Stimulated activated CD8-positive, alpha-beta memory T cell treated with anti-CD3 and anti-CD28 coated beads, Interleukin-2, amount 100 ng/mL, for 1 hour (primary cell): ENCODE measurements at places on chromosomes 6 and 20.

GRCh38 chr6:156557251-156557910, 219.8 kb upstream of the ARID1B start:
- DNase-seq: no peak

GRCh38 chr6:63584566-63584965, 12.3 kb downstream of the LOC128125822 start:
- DNase-seq: no peak

DNA sequence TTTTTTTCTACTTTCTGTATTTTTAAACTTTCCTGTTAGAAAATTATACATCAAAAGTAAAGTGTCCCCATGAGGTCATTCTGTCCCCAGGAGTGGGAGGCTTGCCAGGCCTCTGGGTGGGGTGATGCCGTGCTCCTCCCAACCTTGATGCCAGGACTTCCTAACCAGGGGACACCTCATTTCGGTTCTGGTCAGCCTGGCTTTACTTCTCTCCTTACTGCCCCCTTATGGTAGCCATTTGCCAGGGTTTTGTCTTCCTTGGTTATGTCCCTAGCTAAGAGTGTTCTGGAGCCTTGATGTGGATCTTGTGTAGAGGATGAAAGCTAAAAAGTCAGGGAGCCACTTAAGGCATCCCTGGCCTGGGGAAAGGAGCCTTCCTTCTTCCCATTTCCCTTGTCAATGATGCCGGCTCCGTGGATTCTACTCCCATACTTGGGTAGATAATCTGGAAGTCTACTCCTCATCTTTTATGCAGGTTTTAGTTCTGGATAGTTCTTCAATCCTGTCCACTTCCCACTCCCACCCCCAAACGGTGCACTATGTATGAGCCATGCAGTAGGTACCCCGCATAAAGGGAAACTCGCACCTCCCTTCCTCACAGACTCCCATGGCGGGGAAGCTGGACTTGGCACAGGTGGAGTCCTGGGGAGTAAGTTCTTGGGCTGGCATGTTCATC, 164.1 kb upstream of the SALL4 start:
- no peak for DNase-seq

DNA sequence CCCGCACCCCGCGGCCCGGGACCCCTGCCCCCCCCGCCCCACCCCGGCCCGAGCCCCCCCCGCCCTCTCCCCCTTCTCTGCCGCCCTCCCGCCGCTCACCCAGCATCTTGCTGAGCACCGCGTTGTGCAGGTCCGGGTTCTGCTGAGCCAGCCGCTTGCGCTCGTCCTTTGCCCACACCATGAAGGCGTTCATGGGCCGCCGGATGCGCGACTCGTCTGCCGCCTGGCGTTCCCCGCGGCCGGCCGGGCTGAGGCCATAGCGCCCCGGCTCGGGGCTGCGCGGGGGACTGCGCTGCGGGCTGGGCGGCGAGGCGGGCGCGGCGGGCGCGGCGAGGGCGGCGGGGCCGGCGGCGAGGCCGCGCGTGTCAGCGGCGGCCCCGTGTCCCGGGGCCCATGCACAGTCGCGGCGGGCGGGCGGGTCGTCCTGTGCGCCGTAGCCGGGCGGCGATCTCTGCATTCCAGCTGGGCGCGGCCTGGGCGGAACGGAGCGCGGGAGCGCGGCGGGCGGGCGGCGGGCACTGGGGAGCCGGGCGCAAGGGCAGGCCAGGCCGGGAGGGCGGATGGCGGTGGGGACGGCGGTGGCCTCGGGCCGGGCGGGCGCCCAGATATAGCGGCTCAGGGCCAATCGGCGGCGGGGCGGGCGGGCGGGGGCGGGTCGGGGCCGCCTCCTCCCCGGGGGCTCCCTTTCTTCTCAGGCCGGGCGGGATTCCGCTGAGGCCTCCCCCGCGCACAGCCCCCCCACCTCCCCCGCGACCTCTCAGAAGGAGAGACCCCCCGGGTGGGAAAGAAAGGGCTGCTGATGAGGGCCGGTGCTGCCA, at the start of gene SOX18:
TSS of gene SOX18 (minus strand) at position 580 of the 818 bp plus-strand sequence. CDS start at position 457, 123 bp downstream.
- DNase-seq: no peak

- DNase-seq: no peak
These were observed 25.0 kb downstream of the ULBP1 start for GRCh38 chr6:149988550-149989346.

GRCh38 chr6:90537723-90538258, 49.1 kb downstream of the MAP3K7 start:
- DNase-seq: no peak

DNA sequence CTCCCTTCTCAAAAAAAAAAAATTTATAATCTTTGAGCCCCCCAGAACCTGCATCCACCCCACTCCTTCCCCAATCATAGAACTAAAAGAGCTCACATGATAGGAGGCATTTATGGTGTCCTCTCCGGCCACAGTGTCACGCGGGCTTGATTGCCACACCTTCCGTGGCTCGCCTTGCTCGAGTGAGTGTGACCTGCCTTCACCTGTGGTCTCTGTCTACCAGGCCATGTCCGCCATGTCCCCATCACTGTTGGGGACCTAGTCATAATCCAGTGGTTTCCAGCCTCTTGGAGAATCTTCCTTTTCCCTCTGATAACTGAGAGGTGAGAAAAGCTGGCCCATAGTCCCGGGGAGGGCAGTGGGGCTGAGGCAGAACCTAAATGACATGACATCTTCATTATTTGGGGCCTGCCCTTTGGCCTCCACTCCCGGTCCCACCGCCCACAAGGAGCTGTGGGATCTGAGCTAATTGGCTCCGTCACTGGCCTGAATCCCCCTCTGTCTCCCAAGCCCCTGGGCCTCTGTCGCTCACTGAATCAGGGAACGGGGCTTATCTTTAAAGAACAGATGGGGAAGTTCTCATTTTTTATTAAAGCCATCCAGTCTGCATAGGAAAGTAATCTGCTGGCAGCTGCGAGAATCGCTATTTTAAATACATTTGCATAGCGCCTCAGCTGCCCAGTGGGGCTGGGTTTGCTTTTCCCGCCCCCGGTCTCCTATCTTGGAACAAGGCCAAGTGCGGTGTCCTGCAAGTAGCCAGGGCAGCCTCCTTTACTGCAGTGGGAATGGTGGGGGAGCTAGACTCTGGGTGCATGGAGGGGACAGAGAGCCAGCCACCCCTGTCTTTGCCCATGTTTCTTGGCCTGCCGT, 197.6 kb upstream of the PMEPA1 start:
- no peak for DNase-seq

DNA sequence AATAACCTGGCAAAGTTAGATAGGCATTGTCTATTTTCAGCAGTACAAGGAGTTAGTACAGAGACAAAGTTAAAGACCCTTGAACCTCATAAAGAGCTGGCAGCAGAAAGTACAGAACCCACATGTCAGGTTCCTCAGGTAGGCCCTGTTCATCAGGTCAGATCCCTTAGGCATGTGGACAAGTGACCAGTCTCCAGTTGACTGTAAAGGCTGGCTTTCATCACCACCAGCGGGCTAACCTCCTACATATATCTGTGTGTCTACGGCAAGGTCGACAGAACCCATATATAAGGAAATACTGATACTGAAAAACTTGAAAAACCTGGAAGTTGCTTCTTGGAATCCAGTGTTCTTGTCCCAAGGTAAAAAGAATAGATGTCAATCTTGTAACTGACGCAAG, 223.1 kb upstream of the SGK1 start:
- DNase-seq: no peak

DNA sequence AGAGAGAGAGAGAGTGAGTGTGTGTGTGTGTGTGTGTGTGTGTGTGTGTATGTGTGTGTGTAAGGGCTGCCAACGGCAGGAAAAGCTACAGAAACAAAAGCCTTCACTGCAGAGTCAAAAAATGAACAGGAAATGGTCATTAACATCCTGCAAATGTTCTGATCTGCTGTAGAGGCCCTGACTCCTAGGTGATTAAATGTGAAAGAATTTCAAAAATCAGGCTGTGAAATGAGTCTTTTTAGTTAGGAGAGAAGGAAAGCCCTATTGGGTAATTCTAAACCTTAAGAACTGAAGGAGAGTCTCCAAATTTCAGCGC, 166.5 kb upstream of the MYLIP start:
- DNase-seq: no peak

- no peak for DNase-seq
These were observed 150.9 kb upstream of the STMND1 start for GRCh38 chr6:16950825-16951495.

DNA sequence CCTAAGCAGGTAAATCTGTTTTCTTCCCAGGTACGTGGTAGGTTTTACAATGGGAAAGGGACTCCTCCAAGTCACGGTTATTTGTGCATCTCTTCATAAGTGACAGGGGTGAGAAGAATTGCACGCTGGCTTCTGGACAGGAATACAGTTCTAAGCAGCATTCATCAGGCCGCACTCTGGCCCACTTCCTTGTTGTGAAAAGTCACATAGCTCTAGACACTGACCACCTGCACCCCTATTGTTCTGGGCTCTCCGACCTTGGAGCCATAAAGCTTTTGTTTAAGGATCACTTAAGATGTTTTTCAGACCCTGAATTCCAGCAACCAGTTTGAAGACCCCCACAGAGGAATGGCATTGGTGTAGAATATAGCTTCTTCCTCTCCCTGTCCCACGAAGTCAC, 31.4 kb downstream of the RAMACL start:
- no peak for DNase-seq

DNA sequence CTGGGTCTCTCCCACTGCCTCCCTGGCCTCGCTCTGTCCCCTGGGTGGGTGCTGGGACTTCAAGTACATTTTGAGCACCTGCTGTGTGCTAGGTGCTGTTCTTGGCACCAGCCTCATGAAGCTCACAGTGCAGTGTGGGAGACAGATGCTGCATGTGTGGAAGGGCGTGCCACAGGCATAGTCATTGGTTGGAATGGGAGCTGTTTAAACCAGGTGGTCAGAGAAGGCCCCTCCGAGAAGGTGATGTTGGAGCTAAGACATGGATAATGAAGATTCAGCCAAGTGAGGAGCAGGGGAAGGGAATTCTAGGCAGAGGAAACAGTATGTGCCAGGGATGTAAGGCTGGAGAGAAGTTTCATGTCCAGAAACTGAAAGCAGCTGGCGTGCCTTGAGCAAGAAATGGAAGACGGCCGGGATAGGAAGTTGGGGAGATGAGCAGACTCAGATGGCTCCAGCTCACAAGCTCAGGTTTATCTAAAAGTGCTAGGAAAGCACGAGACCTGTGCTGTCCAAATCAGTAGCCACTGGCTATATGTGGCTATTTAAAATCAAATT, 9.9 kb downstream of the LPIN3 start:
- DNase-seq: no peak

- no peak for DNase-seq
These were observed 4.8 kb downstream of the NDRG3 start for GRCh38 chr20:36741072-36741471.

DNA sequence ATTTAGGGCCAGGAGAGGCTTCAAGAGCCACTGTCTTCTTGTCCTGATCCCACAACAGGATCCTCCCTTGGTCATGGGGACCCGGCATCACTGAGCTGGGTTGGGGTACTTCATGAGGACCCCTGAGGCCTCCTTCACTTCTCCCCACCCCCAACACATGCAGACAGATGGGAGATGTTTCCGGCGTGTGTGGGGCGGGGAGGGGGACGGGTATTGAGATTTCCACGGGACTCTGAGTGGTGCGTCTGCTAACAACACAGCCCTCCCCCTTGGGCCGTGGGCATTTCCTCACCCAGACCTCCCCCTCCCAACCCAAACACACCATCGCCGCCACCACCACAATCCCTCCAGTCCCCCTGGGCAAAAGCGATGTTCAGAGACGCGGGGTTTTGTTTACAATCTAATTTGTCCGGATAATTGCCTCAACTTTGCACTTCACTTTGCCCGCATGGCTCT, 906 bp upstream of the FOXP4 start:
- DNase-seq: no peak

GRCh38 chr6:17724341-17724740, 17.6 kb upstream of the NUP153 start:
- DNase-seq: no peak

GRCh38 chr20:37395921-37396415, 50.0 kb downstream of the SRC start:
- no peak for DNase-seq

- no peak for DNase-seq
These were observed 62.4 kb downstream of the ADNP start for GRCh38 chr20:50868509-50869495.

DNA sequence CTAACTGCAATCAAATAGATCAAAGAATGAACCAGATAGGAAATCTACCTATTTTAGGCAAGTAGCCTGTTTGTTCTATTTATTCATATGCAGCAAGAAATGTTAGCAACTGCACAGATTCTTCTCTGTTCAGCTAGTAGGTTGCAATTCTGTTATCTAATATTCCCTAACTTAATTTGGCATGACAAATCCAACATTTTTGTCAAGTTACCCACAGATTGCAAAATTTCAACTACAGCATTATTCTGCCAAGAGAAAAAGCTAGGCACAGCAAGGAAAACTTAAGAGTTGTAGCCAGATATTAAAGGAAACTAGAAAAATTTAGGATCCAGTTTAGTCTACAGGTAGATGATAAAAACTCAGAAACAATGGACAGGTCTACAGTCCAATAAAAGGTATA, 104.4 kb upstream of the SYNCRIP start:
- DNase-seq: no peak
